ENCODE measurements at places on chromosomes 5 and 9. TPM values are rescaled to one million over a fixed set of nuclear protein-coding genes. Genes with fewer than 3 reads are reported as not detected.
A peak's percentile ranks its signal among the peaks of the same experiment; 100 is the strongest.

Gene GRXCR2
- total RNA-seq: not detected

Gene DNAI1
- 0.25 TPM for total RNA-seq

Gene GDNF
- 0.69 TPM for total RNA-seq

Gene SOX30
- not detected for total RNA-seq

GRCh38 chr5:38094889-38095288 lies 163.5 kb upstream of the EGFLAM start:
- peaks cover 44% of the 10 kb centered on the region for H3K27me3 ChIP-seq
- DNase-seq: no peak
- H3K27ac ChIP-seq: no peak overlapping the region
- H3K4me1 ChIP-seq: peaks cover 6% of the 10 kb centered on the region
- H3K36me3 ChIP-seq: peaks cover 1% of the 10 kb centered on the region
- H3K4me3 ChIP-seq: no peak overlapping the region

GRCh38 chr9:124008303-124008693 lies 3.3 kb upstream of the LHX2 start:
- DNase-seq: no peak
- peaks cover 3% of the 10 kb centered on the region for H3K36me3 ChIP-seq
- peaks cover 10% of the 10 kb centered on the region for H3K4me1 ChIP-seq
- H3K27me3 ChIP-seq: peaks cover 73% of the 10 kb centered on the region
- H3K4me3 ChIP-seq: no peak overlapping the region

DNA sequence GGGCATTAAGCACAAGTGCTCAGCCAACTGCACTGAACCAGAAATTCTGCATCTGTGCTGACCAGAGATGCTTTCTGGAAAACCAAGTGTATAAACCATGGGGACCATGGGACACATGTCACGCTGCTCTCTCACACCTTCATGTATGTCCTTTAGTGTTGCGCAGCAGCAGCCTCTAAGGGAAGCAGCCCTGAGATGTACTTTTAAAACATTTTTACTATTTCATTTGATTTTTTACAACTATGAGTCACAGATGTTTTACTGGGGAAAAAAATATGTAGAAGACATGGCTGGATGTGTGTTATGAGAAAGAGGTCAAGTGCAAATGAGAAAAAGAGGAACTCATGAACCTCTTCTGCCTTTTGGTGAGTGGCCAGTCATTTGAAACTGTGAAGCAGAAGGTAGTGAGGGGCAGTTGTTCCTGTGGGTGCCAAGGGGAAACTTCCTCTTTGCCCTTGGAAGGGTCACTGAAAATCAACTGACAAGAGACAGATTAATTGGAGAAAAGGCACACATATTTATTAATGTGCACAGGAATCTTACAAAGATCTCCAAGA lies 31.4 kb upstream of the SYK start:
- H3K27ac ChIP-seq: no peak overlapping the region
- DNase-seq: no peak
- no peak overlapping the region for H3K4me3 ChIP-seq
- peaks cover 3% of the 10 kb centered on the region for H3K36me3 ChIP-seq
- H3K4me1 ChIP-seq: peaks cover 3% of the 10 kb centered on the region

- H3K4me3 ChIP-seq: no peak overlapping the region
Observed at GRCh38 chr5:7391814-7392692, 3.9 kb upstream of the ADCY2 start.

GRCh38 chr5:1745796-1746370 lies 53.8 kb downstream of the MRPL36 start:
- peaks cover under 1% of the 10 kb centered on the region for H3K36me3 ChIP-seq
- no peak overlapping the region for H3K27ac ChIP-seq
- H3K4me3 ChIP-seq: no peak overlapping the region
- DNase-seq: peak; percentile 87

GRCh38 chr9:130824643-130825350 lies 10.3 kb upstream of the ABL1 start:
- DNase-seq: no peak
- H3K27ac ChIP-seq: peak overlapping the region; percentile 93
- H3K27me3 ChIP-seq: no peaks in the 10 kb centered on the region
- peak overlapping the region; percentile 50 for H3K4me3 ChIP-seq
- peaks cover 5% of the 10 kb centered on the region for H3K36me3 ChIP-seq
- H3K4me1 ChIP-seq: peaks cover 43% of the 10 kb centered on the region

GRCh38 chr5:84239494-84239893 lies 145.2 kb downstream of the EDIL3 start:
- DNase-seq: no peak
- no peaks in the 10 kb centered on the region for H3K36me3 ChIP-seq
- no peak overlapping the region for H3K4me3 ChIP-seq
- H3K27ac ChIP-seq: peak overlapping the region; percentile 38
